Activated CD8-positive, alpha-beta memory T cell treated with anti-CD3 and anti-CD28 coated beads, Interleukin-2, amount 50 U/mL, for 48 hours (primary cell): ENCODE measurements at places on chromosomes 7 and 10.

DNA sequence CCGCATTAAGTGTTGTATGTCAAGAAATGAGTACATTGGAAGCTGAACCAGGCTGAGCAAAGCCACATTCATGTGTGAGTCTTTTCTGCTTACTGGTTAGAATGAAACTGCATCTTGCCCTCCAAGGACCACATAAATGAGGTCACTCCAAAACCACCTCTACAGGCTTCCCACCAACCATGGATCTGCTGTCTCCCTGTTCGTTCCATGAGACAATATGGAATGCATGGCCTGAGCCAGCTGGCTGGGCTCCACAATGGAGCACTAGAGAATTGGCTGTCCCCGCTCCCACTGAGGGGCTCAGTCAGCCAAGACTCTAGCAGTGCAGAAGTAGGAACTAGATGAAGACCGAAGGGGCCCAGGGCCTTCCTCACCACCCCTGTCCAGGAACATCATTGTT lies 120.8 kb downstream of the TNS3 start:
- DNase-seq = no peak

GRCh38 chr7:20438248-20438647 lies 107.5 kb downstream of the ITGB8 start:
- DNase-seq = no peak

- no peak for DNase-seq
These were observed 175.7 kb upstream of the MEOX2 start for GRCh38 chr7:15862016-15862780.

GRCh38 chr7:37428681-37429434 lies 19.8 kb downstream of the ELMO1 start:
- DNase-seq = no peak

DNA sequence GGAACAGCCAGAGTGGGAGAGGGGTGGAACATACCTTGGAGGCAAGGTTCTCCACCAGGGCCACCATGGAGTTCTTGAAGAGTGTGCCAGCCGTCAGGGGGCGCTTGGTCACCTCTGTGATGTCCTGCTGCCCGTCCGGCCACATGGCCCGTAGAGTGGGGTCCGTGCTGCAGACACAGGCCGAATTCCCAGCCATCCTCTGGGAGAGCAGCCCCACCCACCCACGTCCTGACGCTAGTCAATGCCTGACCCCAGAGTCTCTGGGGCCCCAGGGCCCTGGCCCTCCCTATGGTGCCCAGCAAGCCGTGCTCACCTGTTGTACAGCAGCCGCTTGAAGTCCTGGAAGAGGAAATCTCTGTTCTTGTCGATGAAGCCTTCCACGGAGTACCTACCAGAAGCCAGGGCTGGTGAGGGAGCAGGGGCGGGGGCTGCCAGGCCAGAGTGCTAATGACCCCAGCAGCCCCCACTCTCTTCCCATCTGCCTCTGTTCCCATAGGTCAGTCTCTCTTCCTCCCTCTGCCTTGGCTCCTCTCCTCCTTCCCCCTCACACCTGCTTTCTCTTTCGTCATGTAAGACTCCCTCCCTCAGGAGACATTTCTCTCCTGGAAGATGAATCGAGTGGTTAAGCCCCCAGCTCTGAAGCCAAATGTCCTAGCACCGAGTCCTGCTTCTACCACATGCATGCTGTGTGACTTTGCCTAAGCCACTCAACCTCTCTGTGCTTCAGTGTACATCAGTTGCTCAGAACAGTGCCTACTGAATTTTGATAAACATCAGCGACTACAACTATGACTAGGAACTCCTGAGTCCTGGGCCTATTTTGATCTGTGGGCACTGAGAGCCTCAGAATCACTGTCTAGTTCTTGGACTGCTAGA lies 11.0 kb downstream of the MYO1G start:
- DNase-seq = peak; percentile 53

DNA sequence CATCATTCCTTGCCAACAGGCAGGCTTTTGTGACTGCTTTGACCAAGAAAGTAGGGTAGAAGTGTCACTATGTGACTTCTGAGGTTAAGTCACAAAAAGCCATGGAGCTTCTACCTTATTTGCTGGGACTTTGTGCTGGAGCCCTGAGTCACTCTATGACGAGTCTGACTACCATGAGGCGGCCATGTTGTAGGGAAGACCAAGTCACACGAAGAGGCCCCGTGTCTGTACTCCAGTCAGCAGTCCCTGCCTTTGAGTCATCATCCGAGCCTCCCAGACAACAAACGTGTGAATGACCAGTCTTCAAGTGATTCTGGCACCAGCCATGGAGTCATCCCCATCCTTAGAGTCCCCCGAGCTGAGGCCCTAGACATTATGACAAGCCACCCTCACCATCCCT lies 3.5 kb upstream of the MYL10 start:
- no peak for DNase-seq

DNA sequence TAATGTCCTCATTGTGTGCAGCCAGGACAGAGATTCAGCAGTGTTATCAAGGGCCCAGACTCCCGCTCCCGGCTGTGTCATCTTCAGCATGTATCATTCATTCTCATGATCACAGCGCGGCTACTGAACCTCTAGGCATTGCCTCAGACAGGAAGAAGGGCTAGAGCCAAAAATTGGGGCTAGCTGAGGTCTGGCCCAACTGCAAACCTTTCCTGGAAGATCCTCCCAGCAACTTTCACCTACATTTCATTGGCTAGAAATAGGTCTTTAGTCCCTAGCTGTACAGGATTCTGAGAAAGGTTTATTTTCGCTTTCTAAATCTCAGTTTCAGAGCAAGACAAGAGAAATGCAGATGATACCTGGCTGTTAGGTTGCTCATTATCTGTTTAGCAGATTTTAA lies 81.9 kb downstream of the CREM start:
- DNase-seq = peak; percentile 61

- no peak for DNase-seq
These were observed 654.1 kb downstream of the NRG3 start for GRCh38 chr10:82529062-82529461.

DNA sequence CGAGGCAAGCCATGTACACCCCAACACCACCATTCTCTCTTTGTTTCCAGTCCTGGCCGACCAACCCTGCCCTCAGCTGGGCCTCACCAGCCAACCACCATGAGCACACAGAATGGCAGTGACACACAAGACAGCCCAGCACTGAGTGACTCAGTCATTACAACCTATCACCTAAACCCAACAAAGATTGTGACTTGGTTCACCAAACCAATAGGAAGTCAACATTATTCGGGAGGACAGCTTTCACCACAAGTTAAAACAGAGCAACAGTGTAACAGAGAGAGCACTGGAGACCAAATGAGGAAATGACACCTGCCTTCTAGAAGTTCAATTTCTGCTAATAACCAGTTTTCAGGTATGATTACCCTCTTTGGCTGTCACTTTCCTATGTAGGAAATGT lies 72.1 kb downstream of the DNMBP start:
- no peak for DNase-seq

GRCh38 chr7:71710442-71710841 lies 578.5 kb downstream of the GALNT17 start:
- DNase-seq = no peak

DNA sequence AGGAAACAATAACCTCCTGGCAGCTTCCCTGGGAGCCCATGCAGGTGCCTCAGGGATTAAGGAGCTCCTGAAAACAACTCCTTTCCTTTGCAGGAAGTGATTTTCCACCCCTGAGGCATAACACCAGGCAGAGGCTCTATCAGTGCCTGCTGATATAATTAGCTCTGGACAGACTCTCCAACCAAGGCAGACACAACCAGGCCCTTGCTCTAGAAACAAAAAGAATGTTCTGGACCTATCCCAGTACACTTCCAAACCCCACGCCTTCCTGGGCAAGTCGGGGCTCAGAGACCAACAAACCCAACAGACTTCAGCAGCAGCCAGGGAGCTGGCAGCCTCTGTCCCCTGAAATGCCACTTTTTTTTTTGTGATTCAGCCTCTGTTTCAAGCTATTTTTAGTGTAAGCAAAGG lies 247.1 kb downstream of the KCNMA1 start:
- DNase-seq = no peak

DNA sequence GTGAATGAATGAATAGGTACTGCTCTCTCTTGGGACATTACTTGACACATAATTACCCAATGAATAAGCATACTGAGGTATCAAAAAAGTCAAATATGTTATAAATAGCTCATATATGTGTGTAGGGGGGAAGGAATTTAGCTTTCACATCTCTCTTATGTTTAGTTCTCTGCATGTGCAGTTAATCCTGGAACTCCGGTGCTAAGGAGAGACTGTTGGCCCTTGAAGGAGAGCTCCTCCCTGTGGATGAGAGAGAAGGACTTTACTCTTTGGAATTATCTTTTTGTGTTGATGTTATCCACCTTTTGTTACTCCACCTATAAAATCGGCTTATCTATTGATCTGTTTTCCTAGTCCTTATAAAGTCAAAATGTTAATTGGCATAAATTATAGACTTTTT lies 1.2 kb downstream of the CFTR start:
- no peak for DNase-seq

DNA sequence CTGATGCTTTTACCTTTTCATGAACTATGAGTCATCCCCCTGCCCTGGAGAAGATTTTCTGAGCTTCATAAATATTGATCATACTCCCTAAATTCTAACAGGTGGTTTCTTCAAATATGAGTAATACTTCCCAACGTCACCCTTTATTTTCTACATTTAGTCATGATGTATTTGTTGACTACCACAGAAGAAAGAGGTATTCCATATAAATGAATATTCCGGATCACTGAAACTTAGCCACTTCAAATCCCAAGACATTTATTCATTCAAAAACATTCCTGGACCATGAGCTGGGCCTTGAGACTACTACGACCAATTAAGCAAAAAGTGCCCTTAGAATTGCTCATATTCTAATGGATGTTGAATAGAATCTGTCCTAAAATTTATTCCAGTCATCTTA lies 395.8 kb upstream of the NPVF start:
- no peak for DNase-seq

DNA sequence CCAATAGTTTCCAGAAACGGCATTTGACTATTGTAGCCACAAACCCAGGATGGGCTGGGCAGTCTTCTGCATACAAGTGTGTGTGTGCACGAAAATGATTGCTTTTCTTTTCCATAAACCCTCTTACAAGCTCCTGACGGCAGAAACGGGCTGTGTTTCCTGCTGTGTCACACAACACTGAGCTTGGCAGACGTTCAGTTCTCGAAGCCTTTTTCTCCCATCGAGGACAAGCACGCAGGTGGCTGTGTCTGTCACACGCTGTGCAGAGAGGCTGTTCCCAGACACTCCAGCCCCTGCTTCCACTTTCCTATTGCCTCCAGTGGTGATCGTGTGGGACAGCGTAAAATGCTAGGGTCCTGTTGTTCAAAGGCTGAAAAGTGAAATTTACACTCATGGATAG lies 32.1 kb downstream of the RBAK start:
- DNase-seq = no peak

DNA sequence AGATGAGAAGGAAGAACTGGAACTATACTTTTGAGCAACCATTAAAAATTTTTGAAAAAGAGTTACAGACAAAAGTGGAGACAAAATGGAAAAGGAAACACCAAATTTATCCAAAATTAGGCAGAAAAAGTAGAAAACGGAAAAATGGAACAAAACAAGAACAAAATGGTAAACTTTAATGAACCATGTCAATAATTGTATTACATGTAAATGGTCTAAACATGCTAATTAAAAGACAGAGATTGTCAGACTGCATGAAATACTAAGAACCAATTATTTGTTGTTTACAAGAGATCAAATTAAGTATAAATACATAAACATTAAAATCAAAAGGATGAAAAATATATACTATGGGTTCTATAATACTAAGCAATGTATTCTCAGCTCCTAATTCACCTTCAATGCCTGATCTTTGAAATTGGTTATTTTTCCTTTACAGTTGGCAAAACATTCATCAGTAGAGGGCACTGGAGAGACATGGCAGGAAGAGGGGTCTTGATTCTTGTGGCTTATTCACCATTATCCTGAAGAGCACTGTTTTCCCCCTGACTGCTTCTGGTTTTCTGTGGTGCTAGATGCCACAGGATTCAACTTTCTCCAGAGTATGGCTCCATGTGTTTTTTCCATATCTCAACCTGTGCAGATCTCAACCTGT lies 124.9 kb downstream of the ELFN1 start:
- no peak for DNase-seq

DNA sequence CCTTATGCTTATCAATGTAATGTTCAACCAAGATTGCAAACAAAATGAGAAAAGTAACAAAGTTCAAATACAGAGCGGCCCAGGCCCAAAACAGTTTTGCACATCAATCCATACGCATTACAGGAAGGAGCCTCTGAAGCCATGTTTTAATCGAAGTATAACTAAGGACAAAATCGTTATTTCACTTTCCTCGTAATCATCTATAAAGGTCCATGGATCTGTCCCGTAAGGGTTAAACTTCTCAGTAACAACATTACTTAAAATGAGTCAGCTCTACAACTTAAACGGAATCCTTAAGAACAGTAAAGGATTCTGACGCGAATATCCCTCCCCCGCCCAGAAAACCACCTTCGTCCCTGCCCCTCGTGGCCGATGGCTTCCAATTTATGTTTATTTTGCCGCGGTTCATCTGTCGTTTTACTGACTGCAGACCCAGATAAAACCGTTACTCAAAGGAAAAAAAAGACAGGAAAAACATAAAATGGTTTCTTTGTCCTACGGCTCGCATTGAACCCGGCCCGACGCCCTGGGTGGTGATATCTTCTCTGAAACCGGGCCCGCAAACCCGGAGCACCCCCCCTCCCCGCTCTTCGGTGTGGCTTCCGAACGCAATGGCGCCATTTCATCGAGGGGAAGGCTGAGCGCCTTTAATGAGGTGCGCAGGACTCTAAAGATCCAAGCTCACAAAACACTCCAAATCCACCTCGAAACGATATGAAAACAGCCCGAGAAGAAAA lies 1.1 kb downstream of the HNRNPA2B1 start:
- peak; percentile 81 for DNase-seq

- no peak for DNase-seq
These were observed 388.7 kb upstream of the GHITM start for GRCh38 chr10:83750604-83751003.

DNA sequence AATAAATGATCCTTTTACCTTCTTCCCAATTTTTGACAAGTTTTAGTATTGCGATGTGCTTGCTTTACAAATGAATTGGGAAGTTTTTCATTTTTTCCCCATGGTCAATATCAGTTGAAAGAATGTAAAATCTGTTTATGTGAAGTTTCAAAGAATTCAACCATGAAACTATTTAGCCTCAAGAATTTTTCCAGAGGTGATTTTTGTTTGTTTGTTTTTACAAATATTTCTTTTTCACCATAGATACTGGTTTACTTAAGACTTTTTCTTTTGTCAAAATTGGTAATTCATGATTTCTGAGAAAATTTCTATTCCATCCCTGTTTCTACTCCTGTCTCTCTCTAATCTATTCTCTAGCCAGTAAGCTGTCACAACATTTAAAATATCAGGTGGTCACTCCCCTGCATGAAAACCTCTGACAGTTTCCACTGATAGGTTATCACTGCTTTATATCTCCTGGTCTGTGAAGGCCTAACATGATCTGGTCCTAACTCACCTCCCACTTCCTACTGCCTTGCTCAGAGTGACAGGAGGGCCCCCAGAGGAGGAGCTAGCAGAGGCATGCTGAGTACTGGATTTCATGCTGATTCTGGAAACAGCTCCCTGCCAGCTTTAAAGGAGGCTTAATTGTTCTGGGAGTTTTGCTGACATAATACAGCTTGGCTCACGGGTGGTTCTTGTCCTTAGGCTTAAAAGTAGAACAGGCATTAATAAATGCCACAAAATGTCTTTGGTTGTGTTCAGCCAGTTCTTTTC lies 7.6 kb upstream of the ARMS2 start:
- no peak for DNase-seq

- DNase-seq = no peak
These were observed 223.7 kb upstream of the MKLN1 start for GRCh38 chr7:131103997-131104396.
